D341Med (cell line): ENCODE measurements at places on chromosomes 13 and 19.

- DNase-seq, result no peak
These were observed 189.1 kb downstream of the FGF14 start for GRCh38 chr13:102212729-102213128.

DNA sequence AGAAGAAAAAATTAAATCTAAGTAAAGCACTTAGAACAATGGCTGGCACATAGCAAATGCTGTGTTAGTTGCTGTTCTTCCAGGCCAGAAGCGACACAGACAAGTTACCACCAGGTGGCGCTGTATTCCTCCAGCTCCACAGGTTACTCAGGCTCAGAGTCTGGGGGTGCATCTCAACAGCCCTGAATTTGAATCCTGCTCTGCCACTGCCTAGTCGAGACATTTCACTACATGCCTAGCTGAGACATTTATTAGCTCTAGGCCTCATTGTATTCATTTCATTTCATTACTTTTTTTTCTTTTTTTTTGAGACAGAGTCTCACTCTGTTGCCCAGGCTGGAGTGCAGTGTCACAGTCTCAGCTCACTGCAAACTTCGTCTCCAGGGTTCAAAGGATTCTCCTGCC is 16.4 kb upstream of the CYP2B6 start:
- DNase-seq, result peak; percentile 81

GRCh38 chr19:55497763-55498162 is 9.5 kb downstream of the SSC5D start:
- DNase-seq, result no peak

DNA sequence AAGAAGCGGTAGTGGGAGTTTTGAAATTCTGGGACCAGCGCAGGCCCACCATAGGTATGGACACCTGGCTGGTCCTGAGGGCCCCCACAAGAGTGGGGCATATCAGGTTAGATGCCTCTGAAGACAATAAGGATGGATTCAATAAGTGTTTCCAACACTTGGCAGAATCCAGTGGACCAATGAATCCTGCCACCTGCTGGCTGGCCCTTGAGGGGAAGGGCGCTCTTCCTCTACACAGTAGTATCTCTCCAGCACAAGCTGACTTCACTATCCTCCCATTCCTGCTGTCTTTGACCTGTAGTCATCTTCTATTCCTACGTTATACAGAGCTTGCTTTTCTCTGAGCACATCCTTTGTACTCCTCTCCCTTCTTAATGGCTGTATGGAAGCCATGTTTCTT is 199.7 kb upstream of the TSHZ3 start:
- DNase-seq, result peak; percentile 64

DNA sequence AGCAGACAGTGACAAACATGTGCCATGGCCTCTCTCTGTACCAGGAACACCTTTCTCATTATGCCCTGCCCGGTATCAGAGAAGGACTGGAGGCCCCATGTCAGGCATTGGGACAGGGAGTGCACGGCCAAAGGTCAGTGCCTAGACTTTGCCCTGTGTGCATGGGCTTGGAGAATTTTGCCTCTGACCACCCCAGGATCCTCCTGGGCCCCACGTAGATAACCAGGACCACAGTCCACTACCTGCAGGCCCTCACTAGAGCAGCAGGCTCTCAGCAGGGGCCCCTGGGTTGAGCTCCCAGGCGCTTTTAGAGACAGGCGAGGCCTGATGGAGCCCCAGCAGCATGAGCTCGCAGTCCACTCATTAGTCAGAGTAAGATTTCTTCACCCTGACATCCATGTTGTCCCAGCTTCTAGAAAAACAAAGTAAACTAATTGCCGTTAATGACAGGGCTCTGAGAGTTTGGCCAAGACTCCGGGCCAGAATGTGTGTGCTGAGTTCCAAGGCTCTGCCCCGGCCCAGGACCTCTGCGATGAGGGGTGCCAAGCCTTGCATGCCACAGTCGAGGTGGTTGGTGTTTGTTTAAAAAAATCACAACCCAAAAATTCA is 42.7 kb downstream of the CAPN12 start:
- no peak for DNase-seq

DNA sequence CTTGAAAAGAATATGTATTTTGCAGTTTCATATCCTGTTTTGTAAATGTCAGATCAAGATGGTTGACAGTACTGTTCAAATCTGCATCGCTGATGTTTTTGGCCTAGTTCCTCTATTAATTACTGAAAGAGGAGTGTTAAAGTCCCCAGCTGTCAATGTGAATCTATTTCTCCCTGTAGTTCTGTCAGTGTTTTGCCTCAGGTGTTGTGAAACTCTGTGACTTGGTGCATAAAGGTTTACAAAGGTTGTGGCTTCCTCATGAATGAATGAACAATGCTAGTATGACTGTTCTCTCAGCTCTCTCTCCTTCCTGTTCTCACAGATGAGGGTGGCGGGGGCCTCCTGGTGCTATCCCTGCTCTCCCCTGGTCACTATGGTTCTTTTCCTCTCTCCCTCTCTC is 142.4 kb downstream of the MYCBP2 start:
- no peak for DNase-seq

GRCh38 chr13:88246239-88246638 is 575.1 kb downstream of the SLITRK5 start:
- no peak for DNase-seq

- no peak for DNase-seq
These were observed 32.3 kb upstream of the MYCBP2 start for GRCh38 chr13:77359171-77359570.

- no peak for DNase-seq
These were observed 6.6 kb upstream of the DHDH start for GRCh38 chr19:48926909-48927308.

GRCh38 chr13:62251734-62252133 is 836.1 kb upstream of the PCDH20 start:
- DNase-seq, result no peak

GRCh38 chr13:114179087-114179658 is at the start of gene CFAP97D2:
Gene CFAP97D2 (plus strand): TSS chr13:114179257. CDS start chr13:114179331, 74 bp downstream.
- DNase-seq, result no peak

GRCh38 chr13:80399340-80400163 is 58.6 kb upstream of the SPRY2 start:
- DNase-seq, result no peak

GRCh38 chr13:48653472-48653939 is at the start of gene CYSLTR2:
Gene CYSLTR2 (plus strand): TSS chr13:48653929. CDS start chr13:48706818, 52,889 bp downstream.
- DNase-seq, result no peak

DNA sequence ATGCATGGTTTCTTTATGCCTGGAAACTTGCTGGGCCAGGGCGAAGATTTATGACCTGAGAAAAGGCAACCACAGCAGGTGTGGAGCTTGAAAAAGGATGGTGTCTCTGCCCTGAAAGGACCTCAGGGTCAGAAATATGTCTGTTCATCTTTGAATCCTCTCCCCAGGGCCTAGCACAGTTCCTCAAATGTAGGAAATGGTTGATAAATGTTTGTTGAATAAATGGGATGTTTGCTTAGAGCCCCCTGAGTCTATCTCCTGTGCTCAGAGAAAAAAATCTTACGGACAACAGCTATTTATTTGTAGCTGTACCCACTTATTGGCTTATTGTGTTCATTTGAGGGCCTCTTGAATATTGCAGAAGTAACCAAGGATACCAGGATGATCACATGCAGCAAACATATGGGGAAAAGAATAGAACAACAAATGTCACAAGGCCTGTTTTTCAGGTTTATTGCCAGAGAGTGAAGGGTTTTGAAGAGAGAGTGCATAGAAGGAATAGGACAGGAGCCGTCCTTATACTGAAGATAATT is 114.5 kb downstream of the KLF5 start:
- no peak for DNase-seq

DNA sequence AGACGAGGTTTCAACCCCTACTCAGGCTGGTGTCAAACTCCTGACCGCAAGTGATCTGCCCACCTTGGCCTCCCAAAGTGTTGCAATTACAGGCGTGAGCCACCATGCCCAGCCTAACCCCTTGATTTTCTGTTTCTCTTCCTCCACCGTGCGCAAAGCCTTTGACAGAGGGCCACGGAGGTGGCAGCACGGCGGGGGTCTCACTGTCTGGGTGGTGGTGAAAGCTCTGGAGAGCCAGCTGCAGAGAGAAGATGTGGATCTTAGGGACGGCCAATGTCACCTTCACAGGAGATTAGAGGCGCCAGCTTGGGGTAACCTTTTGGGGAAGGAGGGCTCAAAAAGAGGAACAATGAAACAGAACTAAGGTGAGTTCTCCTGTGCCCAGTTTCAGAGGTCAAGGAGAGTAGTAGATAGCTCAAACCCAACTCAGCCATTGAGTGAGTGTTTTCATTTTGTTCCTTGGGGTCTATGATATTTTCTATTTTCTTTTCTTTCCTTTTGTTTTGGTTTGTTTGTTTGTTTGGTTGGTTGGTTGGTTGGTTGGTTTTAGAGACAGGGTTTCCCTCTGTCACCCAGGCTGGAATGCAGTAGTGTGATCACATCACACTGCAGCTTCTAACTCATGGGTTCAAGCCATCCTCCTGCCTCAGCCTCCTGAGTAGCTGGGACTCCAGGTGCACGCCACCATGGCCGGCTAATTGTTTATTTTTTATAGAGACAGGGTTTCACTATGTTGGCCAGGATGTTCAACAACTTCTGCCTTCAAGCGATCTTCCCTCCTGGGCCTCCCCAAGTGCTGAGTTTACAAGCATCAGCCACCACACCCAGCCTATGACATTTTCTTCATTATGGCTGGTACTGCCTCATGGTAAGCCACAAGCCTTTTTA is 37.7 kb downstream of the GPR42 start:
- DNase-seq, result no peak

GRCh38 chr13:79406597-79406908 is 498 bp upstream of the RBM26 start:
- no peak for DNase-seq

DNA sequence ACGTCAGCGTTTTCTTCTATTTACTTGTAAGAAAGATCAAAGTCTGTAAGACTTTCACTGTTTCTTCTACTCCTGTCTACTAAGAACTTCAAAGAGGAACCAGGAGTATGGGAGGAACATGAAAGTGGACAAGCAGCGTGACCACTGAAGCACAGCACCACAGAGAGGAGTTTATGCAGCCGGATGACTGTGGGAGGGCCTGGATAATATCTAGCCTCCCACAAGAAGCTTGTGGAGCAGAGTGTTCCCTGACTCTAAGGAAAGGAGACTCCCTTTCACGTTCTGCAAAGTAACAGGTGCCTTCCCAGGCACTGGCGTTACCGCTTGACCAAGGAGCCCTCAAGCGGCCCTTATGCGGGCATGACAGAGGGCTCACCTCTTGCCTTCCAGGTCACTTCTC is 83.6 kb upstream of the PDCD5 start:
- DNase-seq, result no peak

- DNase-seq, result no peak
These were observed 24.7 kb downstream of the NFIX start for GRCh38 chr19:13020002-13020414.

DNA sequence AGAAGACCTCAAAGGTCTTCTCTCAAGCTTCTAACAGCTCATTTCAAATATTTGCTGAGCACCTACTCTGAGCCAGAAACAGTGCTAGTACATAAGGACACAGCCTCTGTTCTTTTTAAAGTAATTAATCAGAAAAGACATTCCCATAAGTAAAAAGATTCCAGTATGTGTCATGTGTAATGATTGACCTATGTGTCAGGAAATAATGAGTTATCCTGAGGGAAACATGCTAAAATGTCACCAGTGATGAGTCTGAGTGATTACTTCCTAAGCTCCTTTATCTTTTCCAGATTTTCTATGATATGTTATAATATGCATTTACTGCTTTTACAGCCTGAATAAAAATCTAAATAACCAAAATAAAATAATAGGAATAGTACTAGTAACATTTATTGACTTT is 107.6 kb downstream of the SLC25A15 start:
- DNase-seq, result no peak

GRCh38 chr19:6577476-6578125 is 13.3 kb downstream of the CD70 start:
- peak; percentile 62 for DNase-seq

DNA sequence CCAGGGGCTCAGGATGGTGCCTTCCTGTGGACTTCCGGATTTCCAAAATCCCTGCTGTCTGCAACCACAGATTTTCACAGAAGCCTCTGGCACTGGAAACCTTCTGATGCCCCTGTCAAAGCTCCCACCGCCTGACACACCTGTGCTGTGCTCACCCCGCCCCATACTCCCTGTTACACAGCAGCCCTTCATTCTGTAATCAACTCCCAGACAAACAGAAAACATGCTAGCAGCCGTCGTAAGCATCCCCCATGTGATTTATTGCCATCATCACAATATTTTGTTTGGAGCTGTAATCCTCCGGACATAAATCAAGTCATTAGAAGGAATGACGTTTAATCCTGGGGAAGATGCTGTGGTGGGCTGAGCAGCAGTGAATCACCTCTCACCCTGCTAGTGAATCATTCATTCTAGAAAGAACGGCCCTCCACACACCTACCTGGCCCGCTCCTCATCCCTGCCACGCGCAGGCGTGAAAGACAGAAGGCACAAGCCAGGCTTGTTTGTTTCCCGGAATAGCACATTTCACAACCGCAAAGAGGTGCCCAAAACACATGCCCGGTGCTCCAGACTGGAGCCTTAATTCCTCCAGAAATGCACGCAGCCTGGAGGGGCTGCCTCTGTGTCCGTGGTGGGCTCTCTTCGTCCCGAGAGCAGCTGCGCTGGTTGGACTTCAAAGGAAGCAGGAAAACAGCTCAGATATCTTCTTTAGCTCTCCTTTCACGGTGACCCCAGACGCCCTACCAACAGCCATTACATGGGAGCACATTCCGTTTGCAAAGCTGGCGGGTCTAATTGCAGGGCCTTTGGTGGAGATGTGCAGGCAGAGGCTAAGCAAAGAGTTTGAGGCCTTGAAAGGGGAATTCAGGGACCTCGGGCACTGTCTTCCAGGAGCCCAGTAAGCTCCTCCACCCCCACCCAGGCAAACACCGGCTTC is 41.3 kb upstream of the KCTD15 start:
- no peak for DNase-seq

- DNase-seq, result peak; percentile 59
These were observed 78.3 kb downstream of the CYSLTR2 start for GRCh38 chr13:48731957-48732569.

DNA sequence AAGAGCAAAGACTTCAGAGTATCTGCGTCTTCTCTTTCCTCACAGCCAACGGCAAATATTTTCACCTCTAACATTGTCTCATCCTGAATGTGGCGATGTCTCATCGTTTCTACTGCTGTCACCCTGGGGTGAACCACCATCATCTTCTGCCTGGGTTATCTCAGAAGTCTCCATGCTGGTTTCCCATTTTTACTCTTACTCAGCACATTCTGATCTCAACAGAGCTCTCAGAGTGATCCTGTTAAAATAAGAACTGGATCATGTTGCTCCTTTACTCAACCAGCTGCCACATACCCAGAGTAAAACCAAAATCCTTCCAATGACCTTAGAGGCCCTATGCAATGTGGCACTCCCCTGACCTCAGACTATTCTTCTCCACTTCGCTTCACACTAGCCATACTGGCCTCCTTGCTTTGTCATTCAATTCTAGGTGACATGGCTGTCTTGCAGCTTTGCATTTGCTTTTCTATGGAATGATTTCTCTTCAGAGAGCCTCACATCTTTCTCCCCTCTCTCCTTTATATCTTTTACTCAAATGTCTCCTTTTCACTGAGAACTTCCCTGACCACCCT is 7.8 kb upstream of the OLFM4 start:
- no peak for DNase-seq
